ENCODE measurements at places on chromosomes 4 and X.

- peaks cover 19% of the 10 kb centered on the region for H3K4me1 ChIP-seq
- peaks cover 7% of the 10 kb centered on the region for H3K36me3 ChIP-seq
- H3K27me3 ChIP-seq, result no peaks in the 10 kb centered on the region
- no peak for DNase-seq
- H3K27ac ChIP-seq, result peak overlapping the region; percentile 92
- H3K4me3 ChIP-seq, result peak overlapping the region; percentile 98
Measured at GRCh38 chrX:155216940-155217440, 730 bp downstream of the VBP1 start.

DNA sequence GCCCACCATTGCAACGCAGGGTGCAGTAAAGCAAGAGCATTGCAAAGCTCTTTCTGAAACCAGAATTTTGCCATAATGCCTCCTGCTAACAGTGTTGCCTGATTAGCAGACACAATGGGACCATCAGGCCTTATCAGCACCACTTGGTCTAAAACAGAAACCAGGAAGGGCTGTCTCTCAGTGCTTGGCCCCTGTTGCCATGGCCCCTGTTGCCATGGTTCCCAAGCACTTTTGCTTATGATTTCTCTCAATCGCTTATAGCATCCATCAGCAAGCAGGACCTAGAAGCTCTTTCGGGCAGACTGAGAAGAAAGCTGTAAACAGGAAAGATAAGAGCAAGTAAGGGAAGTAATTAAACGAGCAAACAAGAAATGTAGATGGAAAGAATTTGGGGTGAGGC lies 36.8 kb downstream of the RTL5 start:
- H3K4me3 ChIP-seq, result no peak overlapping the region
- DNase-seq, result no peak
- peaks cover 15% of the 10 kb centered on the region for H3K4me1 ChIP-seq
- H3K36me3 ChIP-seq, result no peaks in the 10 kb centered on the region
- H3K27me3 ChIP-seq, result peaks cover 35% of the 10 kb centered on the region

GRCh38 chr4:33980361-33980760 lies 2264.0 kb downstream of the ARAP2 start:
- H3K4me1 ChIP-seq, result no peaks in the 10 kb centered on the region
- H3K27me3 ChIP-seq, result no peaks in the 10 kb centered on the region
- no peak for DNase-seq
- no peaks in the 10 kb centered on the region for H3K36me3 ChIP-seq
- no peak overlapping the region for H3K4me3 ChIP-seq

DNA sequence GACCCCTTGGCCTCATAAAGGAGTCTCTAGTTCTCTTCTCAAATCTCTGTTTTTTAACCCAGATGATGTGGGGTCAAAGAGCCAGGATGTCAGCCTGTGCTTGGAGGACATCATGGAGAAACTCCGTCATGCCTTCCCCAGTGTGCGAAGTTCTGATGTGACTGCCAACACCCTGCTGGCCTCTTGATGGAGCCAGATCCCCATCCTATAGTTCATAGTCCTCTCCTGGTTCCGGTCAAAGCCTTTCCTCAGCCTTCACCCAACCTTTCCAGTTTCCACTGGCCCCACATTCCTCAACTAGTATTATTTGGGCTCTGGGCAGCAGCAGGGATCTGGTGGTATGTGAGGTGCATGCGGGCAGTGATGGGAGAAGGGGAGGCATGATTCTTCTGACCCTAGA lies 30.7 kb downstream of the TAF7L start:
- H3K36me3 ChIP-seq, result no peaks in the 10 kb centered on the region
- H3K4me1 ChIP-seq, result no peaks in the 10 kb centered on the region
- H3K27me3 ChIP-seq, result no peaks in the 10 kb centered on the region
- H3K27ac ChIP-seq, result no peak overlapping the region
- no peak overlapping the region for H3K4me3 ChIP-seq
- no peak for DNase-seq

DNA sequence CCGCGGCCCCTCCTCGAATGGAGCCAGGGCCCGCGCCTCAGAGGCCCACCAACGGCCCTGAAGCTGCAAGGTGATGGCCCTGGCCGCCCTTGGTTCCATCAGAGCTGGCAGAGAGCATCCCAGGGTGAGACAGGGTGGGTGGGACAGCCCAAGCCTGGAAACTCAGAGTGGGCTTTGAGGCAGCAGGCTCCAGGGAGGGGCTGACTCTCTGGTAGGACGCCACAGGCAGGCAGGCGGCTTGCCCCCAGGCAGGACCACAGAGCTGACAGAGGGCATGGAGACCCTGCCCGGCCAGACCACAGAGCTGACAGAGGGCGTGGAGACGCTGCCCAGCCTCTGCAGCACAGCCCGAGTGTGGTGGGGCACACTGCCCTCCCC lies 4.8 kb downstream of the MYL5 start:
- H3K4me3 ChIP-seq, result no peak overlapping the region
- H3K36me3 ChIP-seq, result no peaks in the 10 kb centered on the region
- H3K4me1 ChIP-seq, result no peaks in the 10 kb centered on the region
- no peaks in the 10 kb centered on the region for H3K27me3 ChIP-seq
- no peak overlapping the region for H3K27ac ChIP-seq
- DNase-seq, result no peak

GRCh38 chr4:5110901-5111300 lies 59.6 kb downstream of the STK32B start:
- H3K36me3 ChIP-seq, result no peaks in the 10 kb centered on the region
- no peak for DNase-seq
- H3K4me3 ChIP-seq, result no peak overlapping the region
- H3K4me1 ChIP-seq, result no peaks in the 10 kb centered on the region
- H3K27ac ChIP-seq, result no peak overlapping the region

DNA sequence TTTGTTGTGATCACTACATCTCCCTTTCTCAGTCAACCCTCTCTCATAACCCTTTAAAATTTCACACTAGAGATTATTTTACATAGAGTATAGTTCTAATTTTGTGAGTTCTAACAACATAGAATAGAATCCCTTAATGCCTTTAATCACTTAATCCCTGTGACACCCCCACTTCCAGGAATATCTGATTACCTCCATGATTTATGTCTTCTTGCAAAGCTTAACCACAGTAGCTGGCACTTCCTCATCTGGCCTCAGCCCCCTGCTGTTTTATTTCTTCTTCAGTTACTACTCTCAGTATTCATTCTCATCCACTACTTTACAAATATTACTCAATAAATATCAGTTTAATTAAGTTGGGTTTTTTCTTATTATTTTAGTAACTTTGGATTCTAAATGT lies 340.9 kb downstream of the CENPC start:
- no peaks in the 10 kb centered on the region for H3K4me1 ChIP-seq
- no peak overlapping the region for H3K27ac ChIP-seq
- no peaks in the 10 kb centered on the region for H3K36me3 ChIP-seq

GRCh38 chr4:136748773-136749172 lies 783.5 kb downstream of the PCDH18 start:
- H3K4me1 ChIP-seq, result no peaks in the 10 kb centered on the region
- no peaks in the 10 kb centered on the region for H3K27me3 ChIP-seq
- H3K4me3 ChIP-seq, result no peak overlapping the region
- no peaks in the 10 kb centered on the region for H3K36me3 ChIP-seq
- no peak for DNase-seq

GRCh38 chrX:71056867-71057266 lies 11.3 kb downstream of the SNX12 start:
- no peaks in the 10 kb centered on the region for H3K27me3 ChIP-seq
- H3K4me3 ChIP-seq, result no peak overlapping the region
- H3K4me1 ChIP-seq, result peaks cover 24% of the 10 kb centered on the region
- no peak for DNase-seq

DNA sequence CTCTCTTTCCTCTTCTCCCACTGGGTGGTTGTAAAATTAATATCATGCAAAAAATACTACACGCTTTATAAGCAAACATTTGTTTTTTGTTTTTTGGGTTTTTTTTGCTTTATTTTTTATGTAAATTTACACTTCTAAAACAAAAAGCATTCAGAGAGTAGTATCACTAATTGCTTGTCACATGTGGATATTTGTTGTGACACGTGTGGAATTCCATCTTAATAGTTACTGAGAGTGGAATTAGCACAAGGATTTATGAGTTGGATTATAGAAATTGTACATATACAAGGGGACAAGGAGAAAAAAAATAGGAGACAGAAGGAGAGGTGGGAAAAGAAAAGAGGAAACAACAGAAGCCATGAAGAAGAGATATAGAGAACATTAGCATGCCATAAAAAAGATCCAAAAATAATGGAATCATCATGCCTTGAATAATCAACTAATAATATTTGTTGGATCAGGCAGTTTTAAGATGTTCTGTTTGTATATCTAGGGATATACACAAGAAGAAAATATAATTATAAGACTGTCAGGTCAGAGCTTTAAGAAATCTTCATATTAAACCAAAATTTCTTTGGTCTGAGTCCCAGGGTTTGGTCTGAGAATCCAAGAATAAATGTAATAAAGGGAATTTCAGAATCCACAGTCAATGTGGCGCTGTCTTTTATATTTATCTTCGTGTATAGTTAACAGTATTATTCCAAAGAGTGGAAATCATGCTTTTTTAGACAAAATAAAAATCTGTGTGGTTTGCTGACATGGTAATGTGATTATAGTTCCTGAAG lies 98.5 kb upstream of the INTU start:
- no peak overlapping the region for H3K4me3 ChIP-seq
- H3K36me3 ChIP-seq, result no peaks in the 10 kb centered on the region
- no peak for DNase-seq
- no peaks in the 10 kb centered on the region for H3K27me3 ChIP-seq
- no peak overlapping the region for H3K27ac ChIP-seq
- no peaks in the 10 kb centered on the region for H3K4me1 ChIP-seq

- H3K36me3 ChIP-seq, result no peaks in the 10 kb centered on the region
- DNase-seq, result no peak
- H3K27me3 ChIP-seq, result peaks cover 19% of the 10 kb centered on the region
- no peak overlapping the region for H3K4me3 ChIP-seq
Measured at GRCh38 chr4:40570348-40571077, 59.2 kb downstream of the RBM47 start.

DNA sequence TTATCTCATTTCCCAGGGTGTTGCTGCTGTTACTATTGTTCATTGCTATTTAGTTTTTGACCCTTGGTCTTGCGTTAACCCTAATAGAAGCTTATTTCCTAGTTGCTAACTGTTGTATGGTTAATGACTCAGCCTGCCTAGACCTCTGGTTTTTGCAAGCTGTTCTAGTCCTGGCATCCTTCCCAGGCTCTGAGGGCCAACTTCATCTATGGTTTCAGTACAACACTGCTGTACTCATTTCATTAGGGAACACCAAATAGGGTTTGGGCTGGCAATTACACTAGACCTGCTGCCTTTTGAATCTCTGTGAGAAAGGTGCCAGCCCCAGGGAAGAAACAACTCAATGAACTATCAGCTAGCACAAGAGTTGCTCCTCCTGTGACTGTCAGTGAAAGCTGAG lies 59.6 kb downstream of the DCX start:
- no peaks in the 10 kb centered on the region for H3K36me3 ChIP-seq
- H3K27me3 ChIP-seq, result peaks cover 14% of the 10 kb centered on the region
- no peak overlapping the region for H3K4me3 ChIP-seq

DNA sequence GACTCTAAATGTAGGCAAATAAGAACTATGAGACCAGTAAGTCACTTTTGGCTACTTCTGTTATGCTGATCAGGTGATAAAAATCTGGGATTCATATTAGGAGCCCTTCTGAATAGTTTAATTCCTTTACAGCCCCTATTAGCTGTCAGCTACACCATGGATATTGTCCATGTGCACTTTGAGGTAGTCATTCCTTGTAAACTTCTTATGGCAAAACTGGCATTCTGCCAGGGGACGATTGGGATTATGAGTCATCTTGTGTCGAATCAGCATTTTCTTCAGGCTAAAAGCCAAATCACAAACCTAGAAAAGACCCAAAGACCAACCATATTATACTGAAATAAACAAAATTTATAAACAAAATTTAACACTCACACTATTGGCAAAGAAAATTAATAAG lies 227.6 kb downstream of the PRDM5 start:
- no peak for DNase-seq
- no peak overlapping the region for H3K27ac ChIP-seq
- H3K36me3 ChIP-seq, result no peaks in the 10 kb centered on the region

DNA sequence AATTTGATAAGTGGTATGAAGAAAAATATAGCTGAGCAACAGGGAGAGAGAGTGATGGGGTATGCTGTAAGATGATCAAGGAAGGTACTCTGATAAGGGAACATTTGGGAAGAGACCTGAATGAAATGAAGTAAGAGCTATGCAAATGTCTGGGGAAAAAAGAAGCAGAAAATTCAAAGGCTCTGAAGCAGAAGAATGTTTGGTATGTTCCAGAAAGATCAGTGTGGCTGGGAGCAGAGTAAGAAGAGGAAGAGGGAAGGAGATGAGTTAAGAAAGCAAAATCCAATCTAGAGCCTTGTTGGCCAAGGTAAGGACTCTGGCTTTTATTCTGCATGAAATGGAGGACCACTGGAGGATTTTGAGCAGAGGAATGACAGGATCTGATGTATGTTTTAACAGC lies 90.0 kb downstream of the AWAT2 start:
- no peak overlapping the region for H3K27ac ChIP-seq
- DNase-seq, result no peak
- H3K4me3 ChIP-seq, result no peak overlapping the region
- H3K27me3 ChIP-seq, result peaks cover 4% of the 10 kb centered on the region
- H3K36me3 ChIP-seq, result no peaks in the 10 kb centered on the region

DNA sequence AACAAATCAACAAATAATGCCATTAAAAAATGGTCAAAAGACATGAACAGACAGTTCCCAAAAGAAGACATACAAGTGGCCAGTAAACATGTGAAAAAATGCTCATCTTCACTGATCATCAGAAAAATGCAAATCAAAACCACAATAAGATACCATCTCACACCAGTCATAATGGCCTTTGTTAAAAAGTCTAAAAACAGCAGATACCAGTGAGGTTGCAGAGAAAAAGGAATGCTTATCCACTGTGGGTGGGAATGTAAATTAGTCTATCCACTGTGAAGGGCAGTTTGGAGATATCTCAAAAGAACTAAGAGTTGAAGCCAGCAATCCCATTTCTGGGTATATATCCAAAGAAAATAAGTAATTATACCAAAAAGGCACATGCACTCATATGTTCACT lies 668.1 kb upstream of the CPEB2 start:
- H3K4me3 ChIP-seq, result no peak overlapping the region
- no peak for DNase-seq
- no peak overlapping the region for H3K27ac ChIP-seq
- no peaks in the 10 kb centered on the region for H3K4me1 ChIP-seq
- no peaks in the 10 kb centered on the region for H3K27me3 ChIP-seq

DNA sequence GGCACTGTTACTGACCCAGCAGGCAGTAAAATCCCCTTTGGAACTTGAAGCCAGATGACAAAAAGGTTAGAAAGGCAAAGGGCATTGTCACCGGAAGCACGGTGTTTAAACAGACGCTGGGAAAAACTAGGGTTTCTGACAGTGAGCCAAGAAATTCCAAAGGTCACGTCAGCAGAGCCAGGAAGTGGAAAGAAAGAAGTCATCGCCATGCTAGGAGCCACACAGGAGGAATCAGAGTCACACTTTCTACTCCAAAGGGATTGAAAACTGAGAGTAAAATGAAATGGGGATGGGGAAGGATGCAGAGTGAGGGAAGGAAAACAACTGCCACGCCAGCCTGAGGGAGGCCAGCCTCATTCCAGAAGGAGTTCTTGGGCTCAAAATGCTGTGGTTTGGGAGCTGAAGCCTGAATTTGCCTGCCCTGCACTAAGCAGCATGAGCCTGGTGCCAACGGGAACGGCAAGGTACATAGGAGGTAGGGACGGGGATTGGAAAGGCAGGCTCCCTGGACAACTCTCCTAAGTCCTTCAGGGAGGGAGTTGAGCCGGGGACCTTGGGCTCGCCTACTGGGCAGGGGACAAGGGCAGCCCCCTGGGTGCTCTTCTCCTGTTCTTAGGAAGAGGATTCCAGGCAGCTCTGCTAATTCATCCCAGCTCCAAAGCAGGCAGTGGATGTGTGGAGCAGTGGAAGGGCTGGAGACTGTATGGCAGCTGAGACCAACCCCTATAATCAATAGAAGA lies 66.8 kb downstream of the SOWAHB start:
- no peak overlapping the region for H3K27ac ChIP-seq
- H3K36me3 ChIP-seq, result no peaks in the 10 kb centered on the region
- no peak for DNase-seq
- H3K4me1 ChIP-seq, result no peaks in the 10 kb centered on the region
- H3K4me3 ChIP-seq, result no peak overlapping the region

Data from natural killer cell treated with Interleukin-12 subunit alpha and Interleukin-12 subunit beta and Interleukin-15 and Interleukin-18, amount 100 ng/mL, for 72 hours (primary cell).